ENCODE measurements at places on chromosomes 16 and 17.

GRCh38 chr17:45345246-45345553, 28.4 kb upstream of the MAP3K14 start:
- DNase-seq, result no peak

DNA sequence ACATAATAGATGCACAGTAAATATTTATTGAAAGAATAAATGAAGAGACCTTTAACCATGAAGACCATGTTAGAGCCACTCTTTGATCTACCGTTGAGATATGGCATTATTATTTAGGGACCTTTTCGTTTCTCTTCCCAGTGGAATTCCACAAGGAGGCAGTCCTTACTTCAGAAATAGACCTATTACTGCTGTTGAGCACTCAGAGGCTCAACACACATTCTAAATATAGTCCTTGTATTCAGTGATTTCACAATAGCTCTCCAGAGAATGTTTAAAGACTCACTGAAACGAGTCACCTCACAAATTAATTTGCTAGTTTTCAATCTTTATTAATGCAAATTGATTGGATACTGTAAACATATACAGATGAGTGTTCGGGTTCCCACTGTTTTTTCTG, 603.8 kb downstream of the CDH8 start:
- DNase-seq, result no peak

DNA sequence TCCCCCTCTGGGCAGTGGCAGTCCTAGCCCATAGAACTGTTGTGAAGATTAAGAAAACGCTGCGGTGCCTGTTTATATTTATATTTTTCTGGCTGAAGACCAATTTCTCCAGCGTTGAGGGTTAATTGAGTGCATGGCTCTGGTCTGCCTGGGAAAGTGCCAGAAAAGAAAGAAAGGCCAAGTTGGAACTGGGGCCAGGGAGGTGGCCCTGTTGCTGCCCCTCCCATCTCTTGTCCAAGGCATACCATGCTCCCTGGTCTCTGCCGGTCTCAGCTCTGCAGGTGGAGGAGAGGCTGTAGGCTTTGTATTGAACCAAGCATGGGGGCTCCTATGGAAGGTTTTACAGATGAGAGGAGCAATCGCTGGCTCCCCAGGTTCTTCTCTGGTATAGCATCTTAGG, 124.7 kb downstream of the MGAT5B start:
- no peak for DNase-seq

DNA sequence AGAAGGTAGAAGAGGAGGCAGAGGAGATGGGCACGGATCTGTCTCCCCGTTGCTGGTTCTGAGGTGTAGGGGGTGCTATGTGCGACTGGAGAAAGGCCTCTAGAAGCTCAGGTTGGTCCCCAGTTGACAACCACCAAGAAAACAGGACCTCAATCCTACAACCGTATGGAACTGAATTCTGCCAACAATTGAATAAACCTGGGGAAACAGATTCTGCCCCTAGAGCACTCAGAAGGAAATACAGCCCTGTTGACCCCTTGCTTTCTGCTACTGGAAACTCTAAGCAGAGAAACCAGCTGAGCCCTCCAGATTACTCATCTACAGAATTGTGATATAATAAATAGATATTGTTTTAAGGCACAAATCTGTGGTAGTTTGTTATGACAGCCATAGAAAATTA, 313.0 kb upstream of the GOT2 start:
- no peak for DNase-seq

- DNase-seq, result no peak
These were observed 102.3 kb upstream of the C17orf78 start for GRCh38 chr17:37273409-37274051.

DNA sequence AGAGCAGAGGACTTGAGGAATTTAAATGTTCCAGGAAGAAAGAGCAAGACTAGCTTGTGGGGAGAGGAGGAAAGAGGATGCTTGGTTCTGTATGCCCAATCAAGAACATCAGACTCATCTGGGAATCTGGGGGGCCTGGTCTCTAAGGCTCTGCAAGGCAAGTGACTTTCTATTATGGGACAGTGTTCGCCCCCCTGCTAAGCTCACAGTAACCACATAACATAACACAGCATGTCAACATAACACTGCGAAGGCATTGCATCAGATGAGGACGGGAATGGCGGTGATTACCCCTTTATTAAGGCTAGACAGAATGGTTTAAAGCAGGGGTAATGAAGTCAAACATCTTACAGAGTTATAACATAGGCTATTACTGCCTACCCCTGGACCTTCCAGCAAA, 176.6 kb upstream of the IRX6 start:
- DNase-seq, result no peak

- DNase-seq, result no peak
These were observed 76.0 kb downstream of the CHD9NB start for GRCh38 chr16:52976539-52977167.

DNA sequence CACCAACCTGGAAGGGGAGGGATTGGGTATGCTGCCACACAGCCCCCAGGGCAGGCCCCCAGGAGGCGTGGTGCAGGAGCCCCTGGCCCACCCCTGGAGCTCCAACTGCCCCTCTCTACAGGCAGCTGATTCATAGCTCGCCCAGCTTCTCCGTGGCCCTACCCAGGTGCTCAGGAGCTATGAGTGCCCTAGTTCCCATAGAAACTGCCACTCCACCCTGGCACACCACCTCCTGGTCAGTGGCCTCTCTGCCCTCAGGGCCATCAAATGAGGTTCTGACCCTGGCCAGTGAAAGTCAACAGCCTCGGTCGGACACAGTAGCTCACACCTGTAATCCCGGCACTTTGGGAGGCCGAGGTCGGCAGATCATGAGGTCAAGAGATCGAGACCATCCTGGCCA, 18.0 kb downstream of the CNGB1 start:
- DNase-seq, result no peak

GRCh38 chr16:78176435-78176834, 77.0 kb downstream of the WWOX start:
- no peak for DNase-seq

DNA sequence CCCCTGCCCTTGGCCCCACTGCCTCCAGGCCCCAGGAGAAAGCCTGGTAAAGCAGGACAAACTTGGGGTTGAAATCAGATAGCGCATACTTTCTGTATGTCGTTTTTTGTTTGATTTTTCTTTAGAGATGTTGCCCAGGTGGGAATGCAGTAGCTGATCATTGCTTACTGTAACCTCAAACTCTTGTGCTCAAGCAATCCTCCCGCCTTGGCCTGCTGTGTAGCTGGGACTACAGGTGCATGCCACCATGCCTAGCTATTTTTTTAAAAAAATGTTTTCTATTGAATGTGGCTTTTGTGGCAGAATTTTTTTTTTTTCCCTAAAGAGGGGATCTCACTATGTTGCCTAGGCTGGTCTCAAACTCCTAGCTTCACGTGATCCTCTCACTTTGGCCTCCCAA, 11.1 kb upstream of the CCL5 start:
- no peak for DNase-seq

DNA sequence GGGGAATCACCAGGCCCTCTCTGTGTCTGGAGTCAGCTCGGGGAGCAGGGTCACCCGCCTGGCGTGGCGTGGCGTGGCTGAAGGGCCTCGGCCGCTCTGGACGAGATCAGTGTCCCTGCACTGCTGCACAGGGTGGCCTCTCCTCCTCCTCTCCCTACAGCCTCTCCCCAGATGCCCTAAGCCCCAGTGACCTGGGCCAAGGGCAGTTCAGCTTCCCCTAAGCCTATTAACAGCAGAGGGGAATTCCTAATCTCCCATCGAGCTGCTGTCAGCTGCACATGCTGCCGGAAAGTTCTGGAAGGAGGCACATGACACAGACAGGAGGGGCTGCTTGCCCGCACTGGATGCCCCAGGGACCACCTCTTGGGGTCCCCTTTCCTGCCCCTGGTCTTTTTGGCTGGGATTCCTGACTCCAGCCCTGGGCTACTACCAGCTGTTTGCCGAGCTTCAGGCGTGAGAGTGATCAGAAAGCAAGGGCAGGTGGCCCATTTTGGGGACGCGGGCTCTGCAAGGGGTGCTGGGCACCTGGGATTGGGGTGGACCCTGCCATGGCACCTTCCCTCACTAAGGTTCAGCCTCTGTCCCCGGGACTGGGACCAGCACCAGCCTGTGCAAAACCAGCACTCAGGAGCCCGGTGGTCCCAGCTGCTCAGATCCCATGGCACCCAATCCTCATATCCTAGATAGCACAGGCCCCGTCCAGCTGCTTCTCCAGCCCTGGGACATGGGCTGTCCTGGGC, 794 bp downstream of the PDE6G start:
- DNase-seq, result no peak

GRCh38 chr17:81717049-81717765, 5.1 kb downstream of the SLC25A10 start:
- no peak for DNase-seq

DNA sequence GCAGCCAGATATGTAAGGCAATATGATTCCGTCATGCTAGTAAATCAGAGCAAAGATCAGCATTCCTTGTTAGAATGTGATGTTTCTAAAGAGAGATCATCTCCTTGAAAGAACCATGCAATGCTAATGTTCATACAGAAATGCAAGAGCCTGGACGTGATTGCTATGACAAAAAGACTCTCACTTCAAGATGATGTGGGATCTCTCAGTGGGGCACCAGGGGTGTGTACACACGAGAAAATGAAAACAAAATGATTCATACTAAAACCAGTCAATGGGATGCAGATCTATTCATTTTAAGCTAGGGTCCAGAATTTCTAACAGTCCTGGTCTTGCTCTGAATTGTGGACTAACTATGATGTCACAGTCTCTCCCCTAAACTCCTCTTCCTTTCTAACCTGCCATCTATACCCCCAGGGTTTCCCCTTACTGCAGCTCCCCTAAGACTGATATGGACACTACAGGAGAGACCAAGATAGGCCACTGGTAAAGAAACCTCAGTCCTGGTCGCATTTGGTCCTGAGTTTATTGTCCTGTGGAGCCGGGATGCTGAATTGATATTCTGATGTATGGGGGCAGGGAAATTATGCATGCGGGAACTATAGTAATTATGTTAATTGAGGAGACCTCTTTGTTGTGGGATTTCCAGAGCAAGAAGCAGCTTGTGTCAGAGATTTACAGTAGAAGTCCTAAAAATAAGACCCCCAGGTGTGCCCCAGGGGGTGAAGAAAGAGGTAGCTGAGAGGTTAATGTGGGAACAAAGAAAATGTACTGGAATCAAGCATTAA, 179.0 kb downstream of the PMP22 start:
- DNase-seq, result no peak

DNA sequence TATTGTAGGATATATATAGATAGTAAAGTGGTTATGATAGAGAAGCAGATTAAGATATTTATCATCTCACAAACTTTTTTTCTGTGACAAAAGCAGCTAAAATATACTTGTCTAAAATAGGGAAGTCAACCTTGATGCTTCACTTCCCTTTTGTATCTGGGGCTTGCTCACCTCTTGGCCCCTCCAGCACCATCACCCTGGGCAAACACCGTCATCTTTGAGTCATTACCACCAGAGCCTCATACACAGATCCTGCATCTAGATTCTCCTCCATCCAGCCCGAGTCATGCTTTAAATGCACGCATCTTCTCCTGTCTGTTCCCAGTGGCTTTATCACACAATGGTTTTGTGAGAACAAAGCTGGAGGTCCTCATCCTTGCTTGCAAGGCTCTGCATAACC, 1062.7 kb upstream of the EEF2KMT start:
- DNase-seq, result no peak

DNA sequence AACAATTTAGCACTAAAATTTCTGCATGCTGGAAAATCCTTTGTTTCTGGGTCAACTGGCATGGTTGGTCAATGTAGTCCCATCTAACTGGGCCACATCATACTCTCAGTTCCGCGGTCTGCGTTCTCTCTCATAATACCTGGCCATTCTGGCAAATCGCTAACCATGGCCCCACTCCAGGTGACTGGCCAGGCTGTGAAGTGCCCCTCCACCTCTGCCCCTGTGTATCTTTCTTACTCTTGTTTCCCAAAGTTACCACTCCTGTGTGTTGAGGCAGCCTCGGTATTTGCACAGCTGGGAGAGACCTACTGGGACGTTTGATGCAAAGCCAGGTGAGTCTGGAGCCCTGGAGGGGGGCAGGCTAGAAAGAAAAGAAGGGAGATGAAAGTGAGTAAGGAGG, 2.0 kb upstream of the TMEM238L start:
- no peak for DNase-seq

GRCh38 chr17:82582213-82582612, 62.7 kb downstream of the FOXK2 start:
- DNase-seq, result no peak

DNA sequence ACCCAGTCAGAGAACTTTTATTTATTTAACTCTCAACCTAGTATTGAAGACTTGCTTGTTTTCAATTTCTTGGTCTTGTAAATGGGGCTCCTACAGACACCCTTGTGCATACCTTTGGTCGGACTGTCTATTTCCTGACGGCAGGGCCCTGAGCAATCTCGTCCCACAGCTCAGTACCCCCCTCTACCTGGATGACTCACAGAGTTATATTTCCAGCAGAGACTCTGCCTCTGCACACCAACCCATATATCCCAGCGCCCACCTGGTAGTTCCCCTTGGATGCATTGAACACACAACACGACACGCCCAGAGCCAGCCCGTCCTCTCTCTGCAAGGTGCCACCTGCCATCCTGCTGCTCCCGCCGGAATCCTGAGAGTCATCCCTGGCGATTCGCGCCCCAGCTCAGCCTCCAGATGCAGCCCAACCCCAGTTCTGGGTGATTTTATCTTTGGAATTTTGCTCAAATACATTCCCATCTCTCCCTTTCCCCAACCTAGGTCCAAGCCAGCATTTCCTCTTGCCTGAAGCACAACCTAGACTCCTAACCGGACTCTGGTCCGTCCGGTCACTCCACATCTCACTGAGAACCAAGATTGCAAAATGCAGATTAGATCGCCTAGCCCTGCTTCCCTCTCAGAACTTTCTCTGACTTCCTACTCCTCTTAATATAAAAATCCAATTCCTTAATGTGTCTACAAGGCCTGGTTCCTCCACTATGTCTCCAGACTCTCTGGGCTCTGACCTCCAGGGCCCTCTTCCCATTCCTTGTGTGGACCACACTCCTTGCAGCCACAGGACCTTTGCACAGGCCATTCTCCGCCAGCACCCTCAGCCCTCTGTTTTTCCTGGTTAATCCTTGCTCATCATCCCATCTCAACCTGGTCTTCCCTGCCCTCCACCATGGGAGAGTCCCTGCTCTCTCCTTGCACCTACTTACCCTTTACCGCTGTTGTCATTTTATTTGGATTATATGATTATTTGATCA, 129.2 kb downstream of the SEC14L1 start:
- no peak for DNase-seq

GRCh38 chr16:10036956-10037355, 145.3 kb downstream of the GRIN2A start:
- no peak for DNase-seq

DNA sequence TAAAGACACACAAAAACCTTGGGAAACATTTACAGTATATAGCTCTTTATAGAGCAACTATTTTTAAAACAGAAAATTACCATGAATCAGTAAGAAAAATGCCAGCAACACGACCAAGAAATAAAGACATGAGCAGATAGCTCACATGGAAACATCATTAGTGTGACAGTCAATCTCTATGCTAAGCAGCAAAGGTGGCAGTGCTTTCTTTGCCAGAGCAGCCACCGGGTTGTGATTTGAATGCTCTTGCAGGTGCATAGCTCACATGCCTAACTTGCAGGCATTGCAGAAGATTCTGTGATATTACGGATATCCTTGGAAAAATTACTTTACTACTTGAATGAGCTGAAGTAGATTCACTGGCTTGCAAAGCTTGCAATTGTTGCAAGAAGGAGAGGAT, 652.9 kb upstream of the C16orf82 start:
- DNase-seq, result no peak
